ENCODE measurements at places on chromosomes 6 and 20.

DNA sequence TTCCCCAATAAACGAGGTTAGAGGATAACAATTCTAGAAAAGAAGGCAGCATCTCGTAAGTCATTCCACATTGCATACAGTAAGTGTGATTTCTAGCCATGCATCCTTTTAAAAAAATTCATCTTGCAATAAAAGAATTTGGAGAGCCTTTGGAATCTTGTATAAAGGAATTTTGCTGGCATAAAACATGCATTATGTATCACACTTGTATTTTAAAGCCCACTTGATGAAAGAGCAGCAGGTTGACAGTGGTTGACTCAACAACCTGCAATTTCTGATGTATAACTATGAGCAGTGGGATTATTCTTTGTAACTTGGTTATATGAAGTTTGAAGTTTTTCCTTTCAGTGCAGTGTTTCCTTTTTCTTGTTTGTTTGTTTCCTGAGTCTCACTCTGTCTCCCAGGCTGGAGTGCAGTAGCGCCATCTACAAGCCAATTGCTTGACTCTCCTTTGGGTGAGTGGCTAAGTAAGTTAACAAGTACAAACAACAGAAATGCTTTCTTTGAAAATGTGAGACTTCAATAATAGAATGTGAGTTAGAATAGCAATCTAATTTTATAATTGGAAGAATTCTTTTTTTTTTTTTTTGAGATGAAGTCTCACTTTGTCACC, 39.9 kb downstream of the JARID2 start:
- no peak for DNase-seq

DNA sequence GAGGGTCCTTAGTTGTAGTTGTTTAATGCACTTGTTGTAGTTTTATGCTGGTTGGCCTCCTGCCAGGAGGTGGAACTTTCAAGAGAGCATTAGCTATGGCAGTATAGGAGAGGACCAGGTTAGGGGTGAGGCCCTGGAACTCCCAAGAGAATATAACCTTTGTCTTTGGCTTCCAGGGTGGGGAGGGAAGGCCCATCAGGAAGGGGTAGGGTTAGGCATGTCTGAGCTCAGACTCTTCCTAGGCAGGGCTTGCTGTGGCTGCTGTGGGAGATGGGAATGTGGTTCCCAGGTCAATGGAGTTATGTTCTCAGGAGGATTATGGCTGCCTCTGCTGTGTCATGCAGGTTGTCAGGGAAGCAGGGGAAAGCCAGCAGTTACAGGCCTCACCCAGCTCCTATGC, 20.0 kb upstream of the GABRR1 start:
- no peak for DNase-seq

- DNase-seq, result no peak
Measured at GRCh38 chr6:17475606-17476244, 82.3 kb downstream of the CAP2 start.

GRCh38 chr6:31202259-31203166, 32.0 kb upstream of the POU5F1 start:
- DNase-seq, result no peak

DNA sequence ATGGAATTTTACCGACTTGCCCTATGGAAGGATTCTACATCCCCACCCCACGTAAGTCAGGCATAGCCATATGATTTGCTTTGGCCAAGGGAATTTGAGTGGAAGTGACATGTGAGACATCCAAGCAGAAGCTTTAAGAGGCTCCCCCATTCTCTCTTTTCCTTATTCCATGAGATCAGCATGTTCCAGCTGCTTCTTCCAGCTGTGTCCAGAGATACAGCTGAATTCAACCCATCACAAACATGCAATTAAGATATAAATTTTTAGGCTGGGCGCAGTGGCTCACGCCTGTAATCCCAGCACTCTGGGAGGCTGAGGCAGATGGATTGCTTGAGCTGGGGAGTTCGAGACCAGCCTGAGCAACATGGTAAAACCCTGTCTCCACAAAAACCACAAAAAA, 16.0 kb upstream of the YWHAB start:
- DNase-seq, result no peak

GRCh38 chr6:152531659-152532058, 105.5 kb downstream of the SYNE1 start:
- DNase-seq, result no peak

GRCh38 chr6:129776542-129777330, 66.8 kb upstream of the ARHGAP18 start:
- DNase-seq, result no peak

- DNase-seq, result no peak
Measured at GRCh38 chr6:166343150-166343487, 774 bp upstream of the SFT2D1 start.

DNA sequence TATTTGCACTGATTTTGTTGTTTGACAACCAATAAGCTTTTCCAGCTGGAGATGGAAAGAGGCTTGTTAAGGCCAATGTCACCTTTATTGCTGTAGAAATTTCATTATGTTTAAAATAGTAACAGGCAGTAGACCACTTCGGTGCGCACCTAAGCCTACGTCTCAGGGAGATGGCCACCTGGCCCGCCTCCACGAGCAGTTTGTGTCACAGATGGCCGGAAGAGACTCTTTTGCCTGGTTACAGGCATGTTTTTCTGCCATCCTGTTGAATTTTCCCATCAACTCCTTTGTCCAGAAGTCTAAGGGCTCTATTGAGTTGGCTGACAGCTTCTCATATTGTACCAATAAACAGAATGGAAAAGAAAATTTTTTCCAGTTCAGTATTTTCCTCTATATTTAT, 51.0 kb downstream of the SLC9A8 start:
- DNase-seq, result no peak

GRCh38 chr20:48180618-48181017, 395.3 kb upstream of the SULF2 start:
- DNase-seq, result no peak

DNA sequence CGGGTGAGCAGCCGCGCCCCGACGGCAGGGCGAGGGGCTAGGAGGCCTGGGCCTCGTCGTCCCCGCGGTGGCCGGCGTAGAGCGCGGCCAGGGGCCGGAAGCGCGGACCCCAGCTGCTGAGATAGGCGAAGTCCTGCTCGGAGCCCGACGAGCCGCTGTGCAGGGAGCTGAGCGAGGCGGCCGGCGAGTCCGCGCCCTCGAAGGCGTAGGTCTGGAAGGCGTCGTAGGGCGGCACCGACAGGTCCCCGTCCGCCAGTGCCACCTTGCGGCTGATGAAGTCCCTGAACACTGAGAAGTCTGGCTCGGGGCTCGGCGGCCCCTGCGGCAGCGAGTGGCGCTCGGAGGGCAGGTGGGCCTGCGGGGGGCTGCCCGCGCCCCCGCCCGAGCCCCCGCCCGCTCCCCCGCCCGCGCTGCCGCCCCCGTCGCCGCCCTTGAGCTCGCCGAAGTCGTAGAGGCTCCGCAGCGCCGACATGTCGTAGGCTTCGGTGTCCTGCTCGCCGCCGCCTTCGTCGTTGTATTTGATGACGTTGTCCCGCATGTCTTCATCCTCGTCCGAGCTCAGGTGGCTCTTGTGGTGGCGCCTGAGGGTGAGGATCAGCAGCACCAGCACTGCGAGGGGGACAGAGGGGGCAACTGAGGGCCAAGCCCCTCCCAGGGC, 56.5 kb downstream of the CD40 start:
- peak; percentile 50 for DNase-seq

- DNase-seq, result no peak
Measured at GRCh38 chr6:148177589-148178233, 164.9 kb upstream of the SASH1 start.

- no peak for DNase-seq
Measured at GRCh38 chr6:134061440-134061839, 9.0 kb upstream of the SLC2A12 start.

GRCh38 chr20:31604567-31605030, 490 bp upstream of the ID1 start:
- DNase-seq, result no peak

DNA sequence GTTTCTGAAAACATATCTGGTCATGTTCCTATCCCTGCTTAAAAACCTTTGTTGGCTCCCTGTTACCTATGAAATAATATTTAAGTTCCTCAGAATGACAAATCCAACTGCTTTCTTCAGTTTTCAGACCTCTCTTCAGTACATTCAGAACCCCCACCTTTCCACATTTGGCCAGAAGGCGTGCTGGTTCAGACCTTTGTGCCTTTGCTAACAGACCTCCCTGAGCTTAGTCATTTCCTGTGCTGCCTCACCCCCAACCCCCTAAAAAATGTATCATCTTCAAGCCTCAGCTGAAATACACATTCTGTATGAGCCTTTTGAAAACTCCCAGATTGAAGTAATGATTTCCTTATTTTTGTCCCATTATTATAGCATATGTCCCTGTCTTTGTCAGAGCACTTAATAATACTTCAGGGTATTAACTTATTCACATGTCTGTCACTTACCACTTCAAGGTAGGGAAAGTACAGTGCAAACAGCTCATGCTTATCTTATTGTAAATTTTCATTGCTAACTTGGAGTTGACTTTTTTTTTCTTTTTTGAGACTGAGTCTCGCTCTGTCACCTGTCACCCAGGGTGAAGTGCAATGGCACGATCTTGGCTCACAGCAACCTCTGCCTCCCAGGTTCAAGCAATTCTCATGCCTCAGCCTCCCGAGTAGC, 19.7 kb downstream of the FAM217A start:
- peak; percentile 18 for DNase-seq

GRCh38 chr20:43444107-43444506, 13.6 kb upstream of the SRSF6 start:
- DNase-seq, result no peak
